Dermis microvascular lymphatic vessel endothelial cell (primary cell): ENCODE measurements at places on chromosomes 5 and 9. TPM values are rescaled to one million over a fixed set of nuclear protein-coding genes. Genes with fewer than 3 reads are reported as not detected.

Gene TERT
- total RNA-seq, result not detected in 2 replicates

Gene SPATA6L
- total RNA-seq, result 3.3 and 3.8 TPM in 2 replicates

DNA sequence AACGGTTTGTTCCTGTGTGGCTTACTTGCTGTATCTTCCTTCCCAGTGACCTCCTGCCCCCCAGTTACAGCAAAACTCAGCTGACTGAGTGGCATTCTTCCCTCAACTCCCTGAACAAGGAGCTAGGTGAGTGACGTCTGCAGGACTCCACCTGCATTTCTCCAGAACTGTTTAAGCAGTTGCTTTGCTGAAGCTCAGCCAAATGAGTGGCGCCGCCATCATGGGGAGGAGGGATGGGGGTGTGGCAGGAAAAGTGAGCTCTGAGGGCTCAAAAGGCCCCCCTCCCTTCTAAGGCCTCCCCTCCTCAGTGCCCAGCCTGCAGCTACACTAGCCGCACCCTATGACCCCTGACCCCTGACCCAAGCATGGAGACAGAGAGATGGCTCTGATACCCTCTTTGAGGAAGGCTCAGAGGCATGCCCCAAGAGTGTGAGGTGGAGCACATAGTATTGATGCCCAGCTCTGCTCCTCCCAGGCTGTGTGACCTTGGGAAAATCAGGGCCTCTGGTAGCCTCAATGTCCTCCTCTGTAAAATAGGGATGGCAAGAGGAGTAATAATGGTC is 12.7 kb downstream of the CCDC180 start:
- DNase-seq, result no peak

DNA sequence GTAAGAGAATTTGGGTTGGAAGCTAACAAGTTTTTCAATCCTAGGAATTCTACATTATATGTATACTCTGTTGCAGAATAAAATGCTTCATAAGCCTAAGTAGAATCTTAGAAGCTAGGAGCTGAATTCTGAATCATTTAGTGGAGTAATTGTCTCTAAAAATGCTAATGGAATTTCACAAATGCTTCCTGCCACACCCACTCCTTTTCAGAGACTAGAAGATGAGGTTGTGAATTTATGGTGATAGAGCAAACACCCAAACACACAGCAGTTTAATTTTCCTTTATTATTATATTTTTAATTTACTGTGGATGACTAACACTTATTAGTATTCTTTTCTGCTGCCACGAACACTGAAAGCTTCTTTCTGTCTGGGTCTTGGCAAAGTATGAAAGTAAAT is 208.0 kb upstream of the PDE4D start:
- DNase-seq, result no peak

DNA sequence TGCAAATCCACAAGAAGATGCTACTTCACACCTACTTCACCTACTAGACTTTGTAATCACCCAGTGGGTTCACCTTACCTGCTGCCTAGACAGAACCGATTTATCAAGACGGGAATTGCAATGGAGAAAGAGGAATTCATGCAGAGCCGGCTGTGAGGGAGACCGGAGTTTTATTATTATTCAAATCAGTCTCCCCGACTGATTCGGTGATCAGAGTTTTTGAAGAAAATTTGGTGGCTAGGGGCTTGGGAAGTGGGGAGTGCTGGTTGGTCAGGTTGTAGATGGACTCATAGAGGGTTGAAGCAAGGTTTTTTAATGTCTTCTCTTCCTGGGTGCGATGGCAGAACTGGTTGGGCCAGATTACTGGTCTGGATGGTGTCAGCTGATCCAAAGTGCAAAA is 23.4 kb downstream of the SFXN1 start:
- no peak for DNase-seq
